Panc1 (cell line): ENCODE measurements at places on chromosomes 2 and 18.

DNA sequence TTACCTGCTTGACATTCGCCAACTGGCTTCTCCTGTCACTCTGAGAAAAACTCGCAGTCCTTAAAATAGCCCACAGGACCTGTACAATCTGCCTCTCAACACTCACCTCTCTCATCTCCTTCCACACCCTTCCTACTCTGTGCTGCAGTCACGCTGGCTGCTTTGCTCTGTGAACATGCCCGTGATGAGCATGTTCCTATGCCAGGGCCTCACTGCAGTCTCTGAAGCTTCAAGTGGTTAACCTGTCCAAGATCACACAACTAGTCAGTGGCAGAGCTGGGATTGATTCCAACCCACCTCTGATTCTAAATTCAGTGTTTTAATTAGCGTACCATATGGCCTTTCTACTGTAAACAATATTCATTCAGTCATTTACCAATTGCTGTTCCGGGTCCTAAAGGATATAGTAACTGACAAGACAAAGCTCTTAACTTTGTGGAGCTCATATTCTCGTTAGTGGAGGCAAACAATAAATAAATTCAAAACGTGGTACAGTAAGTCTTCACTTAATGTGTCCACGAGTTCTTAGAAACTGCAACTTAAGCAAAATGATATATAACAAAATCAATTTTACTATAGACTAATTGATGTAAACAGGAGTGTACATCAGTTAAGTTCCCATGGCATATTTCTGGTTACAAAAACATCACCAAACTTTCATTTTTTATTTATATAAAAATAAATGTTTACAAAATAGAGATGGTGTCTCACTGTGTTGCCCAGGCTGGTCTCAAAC lies 38.9 kb upstream of the FBXO11 start:
- no peak for DNase-seq

GRCh38 chr2:226772389-226773179 lies 27.0 kb downstream of the IRS1 start:
- no peak for DNase-seq

- DNase-seq, result no peak
Observed at GRCh38 chr2:28976584-28976983, 4.5 kb upstream of the TOGARAM2 start.

- DNase-seq, result no peak
Observed at GRCh38 chr2:239674101-239674980, 273.5 kb upstream of the HDAC4 start.

GRCh38 chr2:65386989-65387388 lies 45.4 kb downstream of the SPRED2 start:
- no peak for DNase-seq

DNA sequence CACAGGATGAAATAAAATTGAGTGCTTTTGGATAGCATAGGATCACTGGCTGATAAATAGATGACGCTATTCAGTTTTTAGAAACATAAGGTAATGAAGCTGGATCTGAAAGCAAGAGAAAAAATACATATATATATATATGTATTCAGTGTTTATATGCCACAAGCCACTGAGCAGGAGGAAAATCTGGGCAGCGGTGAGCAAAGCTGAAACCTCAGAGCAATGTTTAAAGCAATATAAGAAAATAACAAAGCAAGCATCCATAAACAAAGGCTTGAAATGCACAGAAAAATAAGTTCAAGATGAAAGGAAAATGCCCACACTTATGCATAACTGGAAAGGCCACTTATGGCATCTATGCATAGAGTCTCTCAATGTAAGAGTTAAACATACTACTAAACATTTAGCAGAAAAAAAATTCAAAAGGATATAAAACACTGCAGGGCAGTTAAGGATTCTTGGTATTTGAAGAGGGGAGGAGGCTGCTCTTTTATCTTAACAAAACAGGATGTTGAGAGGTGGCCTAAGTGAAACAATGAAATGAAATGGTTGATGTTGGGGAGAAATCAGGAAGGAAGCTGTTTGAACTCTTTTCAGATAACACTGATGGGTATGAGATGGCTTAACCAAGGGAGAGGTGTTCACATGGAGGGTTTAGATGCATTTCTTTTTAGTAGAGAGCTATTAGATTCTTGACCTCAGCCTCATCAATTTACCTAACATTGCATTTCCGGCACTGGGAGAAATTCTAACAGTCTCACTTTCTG lies 129.1 kb downstream of the ARHGAP15 start:
- DNase-seq, result no peak

GRCh38 chr2:104939570-104940217 lies 85.8 kb downstream of the POU3F3 start:
- no peak for DNase-seq

DNA sequence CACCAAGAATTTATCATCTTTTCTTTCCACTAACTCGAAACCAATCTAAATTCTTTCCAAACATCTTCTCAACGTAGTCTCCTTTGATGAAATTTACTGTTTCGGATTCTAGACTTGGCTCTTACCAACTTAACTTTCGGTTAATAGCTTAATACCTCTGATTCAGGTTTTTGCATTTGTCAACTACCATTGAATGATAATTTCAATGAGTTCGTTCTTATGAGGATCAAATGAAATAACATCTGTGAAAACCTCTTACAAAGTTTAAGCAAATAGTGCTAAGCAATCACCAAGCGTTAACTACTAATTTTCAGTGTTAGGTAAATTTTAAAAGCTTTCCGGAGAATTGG lies 593 bp upstream of the NRBP1 start:
- DNase-seq, result no peak

- no peak for DNase-seq
Observed at GRCh38 chr2:166375736-166376487, at the start of gene SCN9A. Gene SCN9A (minus strand): TSS chr2:166375944. CDS start chr2:166311756, 64,188 bp downstream.

DNA sequence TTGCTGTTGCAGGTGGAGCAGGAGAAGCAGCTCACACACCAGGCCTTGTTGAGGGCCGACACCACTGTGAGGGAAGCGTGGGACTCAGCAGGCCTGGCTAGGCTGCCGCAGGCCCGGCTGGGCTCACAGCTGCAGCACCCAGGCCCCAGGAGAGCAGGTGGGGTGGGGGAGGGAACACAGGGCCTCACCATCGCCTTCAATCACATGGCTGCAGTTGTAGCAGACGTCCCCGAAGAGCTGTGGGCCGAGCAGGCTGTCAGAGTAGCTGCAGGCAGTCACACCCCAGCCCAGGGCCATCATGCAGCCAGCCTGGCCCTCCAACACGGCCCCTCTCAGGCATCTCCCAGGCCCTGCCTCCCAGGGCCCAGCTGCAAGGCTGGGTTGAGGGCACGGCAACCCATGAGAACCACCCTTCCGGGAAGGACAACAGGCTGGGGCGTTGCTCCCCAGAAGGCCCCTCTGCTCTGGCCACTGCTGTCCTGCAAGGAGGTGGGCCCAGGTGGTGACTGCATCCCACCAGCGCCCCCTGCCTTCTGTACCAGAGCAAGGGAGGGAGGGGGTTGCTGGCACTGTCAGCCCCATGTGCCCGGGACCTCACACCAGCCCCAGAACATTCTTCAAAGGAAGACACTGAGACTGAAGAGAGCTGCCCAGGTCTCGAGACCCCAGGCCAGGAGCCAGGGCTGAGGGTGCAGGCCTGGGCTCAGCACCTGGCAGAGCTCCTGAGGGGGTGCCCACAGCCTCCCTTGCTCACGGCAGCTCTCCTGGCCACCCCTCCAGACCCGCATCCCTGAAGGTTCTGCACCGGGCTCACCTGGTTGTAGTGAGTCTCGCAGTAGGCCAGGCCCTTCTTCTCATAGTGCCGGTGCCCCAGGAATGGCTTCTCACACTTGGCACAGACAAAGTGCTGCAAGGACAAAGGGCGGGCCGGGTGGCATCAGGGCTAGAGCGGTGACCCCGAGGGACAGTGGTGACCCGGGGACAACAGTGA lies 5.6 kb upstream of the GPR17 start:
- no peak for DNase-seq

DNA sequence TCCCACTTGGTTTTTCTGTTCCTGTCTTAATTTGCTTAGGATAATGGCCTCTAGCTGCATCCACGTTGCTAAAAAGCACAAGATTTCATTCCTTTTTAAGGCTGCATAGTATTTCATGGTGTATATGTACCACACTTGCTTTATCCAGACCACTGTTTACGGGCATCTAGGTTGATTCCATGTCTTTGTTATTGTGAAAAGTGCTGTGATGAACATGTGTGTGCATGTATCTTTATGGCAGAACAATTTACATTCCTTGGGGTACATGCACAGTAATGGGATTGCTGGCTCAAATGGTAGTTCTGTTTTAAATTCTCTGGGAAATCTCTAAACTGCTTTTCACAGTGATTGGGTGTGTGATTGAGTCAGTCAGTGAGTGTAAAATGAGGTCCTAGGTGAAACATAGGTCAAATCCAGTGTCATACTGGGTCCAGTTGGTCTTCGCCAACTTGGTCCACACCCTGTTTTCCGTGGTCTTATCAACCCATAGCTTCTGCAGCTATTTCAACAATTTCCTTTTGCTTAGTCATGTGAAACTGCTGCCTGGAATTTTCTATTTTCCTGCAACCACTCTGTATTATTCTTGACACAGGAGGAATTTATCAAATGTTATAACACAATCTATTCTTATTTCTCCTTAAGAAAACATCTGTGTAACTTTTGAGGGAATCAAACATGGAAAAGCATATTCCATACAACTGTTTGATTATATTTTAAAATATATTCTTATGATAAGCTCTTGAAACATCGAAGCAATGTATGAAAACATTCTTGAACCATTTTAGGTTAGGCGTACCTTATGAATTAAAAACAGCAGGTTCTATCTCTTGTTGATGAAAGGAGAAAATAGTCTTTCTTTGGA lies 82.9 kb downstream of the ADCYAP1 start:
- DNase-seq, result no peak

- DNase-seq, result no peak
Observed at GRCh38 chr2:128611421-128612320, 293.0 kb upstream of the HS6ST1 start.

- no peak for DNase-seq
Observed at GRCh38 chr2:233513953-233514655, 52.5 kb downstream of the USP40 start.

DNA sequence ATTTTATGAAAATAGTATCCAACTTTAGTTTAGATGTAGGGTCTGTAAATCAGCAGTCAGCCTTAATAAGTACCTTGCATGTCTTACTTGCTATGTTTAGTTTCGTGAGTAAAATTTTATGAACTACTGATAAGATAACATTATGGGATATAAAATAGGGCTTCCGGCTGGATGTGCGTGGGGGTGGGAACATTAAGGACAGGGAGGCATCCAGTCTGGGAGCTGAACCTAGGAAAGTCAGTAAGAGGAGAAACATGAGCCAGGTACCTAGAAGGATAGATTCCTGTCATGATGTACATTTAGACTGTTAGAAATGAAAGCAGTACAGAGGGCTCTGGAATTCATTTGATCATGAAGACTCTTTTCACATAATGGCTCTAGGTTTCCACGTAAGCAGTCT lies 12.7 kb upstream of the KCNJ13 start:
- no peak for DNase-seq

- DNase-seq, result no peak
Observed at GRCh38 chr2:173488861-173489260, 134.2 kb downstream of the CDCA7 start.

- DNase-seq, result no peak
Observed at GRCh38 chr2:29462293-29462692, 347.1 kb downstream of the CLIP4 start.

DNA sequence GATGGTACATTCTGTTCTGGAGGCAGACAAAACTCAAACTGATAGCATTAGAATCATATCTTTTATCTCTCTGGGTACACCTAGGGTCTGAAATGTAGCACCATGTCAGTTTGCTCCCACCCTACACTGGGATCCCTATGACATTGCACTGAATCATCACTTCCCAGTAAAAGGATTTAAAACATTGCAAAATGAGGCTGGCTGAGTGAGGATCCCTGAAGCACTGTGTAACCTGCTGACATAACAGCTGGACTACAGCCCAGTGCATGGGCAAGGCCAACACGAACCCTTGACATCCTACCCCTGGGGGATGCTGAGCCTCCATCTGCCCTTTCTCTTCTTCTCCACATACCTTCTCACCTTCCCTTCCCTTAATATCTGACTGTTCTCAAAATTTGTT lies 253.2 kb downstream of the TTC32 start:
- DNase-seq, result no peak

- no peak for DNase-seq
Observed at GRCh38 chr2:129863350-129863749, 116.1 kb upstream of the RAB6C start.

- no peak for DNase-seq
Observed at GRCh38 chr2:197857476-197858107, 53.2 kb downstream of the PLCL1 start.

- DNase-seq, result peak; percentile 15
Observed at GRCh38 chr18:46536215-46536874, 120.7 kb downstream of the LOXHD1 start.

DNA sequence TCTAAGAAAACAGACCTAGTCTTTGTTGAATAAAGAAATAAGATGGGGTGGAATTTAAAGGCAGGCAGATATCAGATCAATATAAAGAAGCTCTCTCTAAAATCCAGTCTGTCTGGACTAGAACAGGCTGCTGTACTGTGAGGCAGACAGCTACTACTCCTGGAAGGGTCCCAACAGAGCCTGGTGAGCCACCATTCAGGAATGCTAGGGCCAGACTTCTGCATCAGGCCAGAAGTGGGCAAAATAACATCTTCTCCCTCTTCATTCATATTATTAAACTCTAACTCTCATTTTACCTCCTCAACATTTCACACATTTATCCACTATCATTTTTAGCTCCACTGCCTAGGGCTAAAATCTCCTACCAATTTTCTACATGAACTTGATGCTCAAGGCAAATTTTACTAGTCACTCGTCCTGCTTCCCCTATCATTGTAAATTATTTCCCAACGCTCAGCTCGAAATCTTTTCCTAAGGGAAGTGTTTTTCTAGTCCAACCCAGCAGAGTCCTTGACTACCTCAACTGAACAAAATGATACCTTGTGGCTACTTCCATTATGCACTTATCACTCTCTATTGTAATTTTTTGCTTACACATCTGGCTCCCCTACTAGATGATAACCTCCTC lies 45.2 kb upstream of the GLS start:
- no peak for DNase-seq

DNA sequence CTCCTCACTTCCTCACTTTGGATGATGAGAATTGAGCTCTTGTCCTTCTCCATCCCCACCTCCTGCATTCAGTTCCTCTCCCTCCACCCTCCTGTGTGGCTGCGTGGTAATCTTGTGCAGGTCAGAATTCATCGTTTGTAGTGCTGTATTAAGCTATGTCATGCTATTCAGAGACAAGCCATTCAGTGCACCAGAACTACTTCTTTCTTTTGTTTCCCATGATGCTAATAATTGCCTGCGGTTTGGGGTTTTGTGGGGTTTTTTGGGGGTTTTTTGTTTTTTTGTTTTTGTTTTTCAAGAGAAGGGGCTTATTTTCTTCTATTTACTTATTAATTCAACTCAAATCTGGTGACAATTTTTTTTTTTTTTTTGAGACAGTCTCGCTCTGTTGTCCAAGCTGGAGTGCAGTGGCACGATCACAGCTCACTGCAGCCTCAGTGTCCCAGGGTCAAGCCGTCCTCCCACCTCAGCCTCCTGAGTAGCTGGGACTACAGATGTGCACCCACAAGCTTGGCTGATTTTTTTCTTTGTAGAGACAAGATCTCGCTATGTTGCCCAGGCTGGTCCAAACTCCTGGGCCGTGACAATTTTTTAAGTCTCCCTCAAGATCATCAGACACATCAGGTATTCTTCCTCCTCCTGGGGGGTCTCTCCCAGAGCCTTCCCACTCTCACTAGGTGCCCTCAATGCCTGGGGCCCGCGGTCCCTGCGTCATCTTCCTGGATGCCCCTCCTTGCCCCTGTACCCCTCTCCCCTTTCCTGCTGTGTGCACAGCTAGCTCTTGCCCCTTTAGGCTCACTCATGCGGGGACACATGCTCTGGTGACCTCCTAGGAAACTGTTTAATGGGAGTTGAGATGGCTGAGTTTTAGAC lies 37.8 kb downstream of the MAL start:
- DNase-seq, result no peak

GRCh38 chr2:109563980-109564550 lies 49.7 kb downstream of the SEPTIN10 start:
- DNase-seq, result no peak
